ENCODE measurements at places on chromosomes 1 and 21.

- no peak for DNase-seq
Measured at GRCh38 chr1:209375671-209376365, 207.7 kb upstream of the CAMK1G start.

DNA sequence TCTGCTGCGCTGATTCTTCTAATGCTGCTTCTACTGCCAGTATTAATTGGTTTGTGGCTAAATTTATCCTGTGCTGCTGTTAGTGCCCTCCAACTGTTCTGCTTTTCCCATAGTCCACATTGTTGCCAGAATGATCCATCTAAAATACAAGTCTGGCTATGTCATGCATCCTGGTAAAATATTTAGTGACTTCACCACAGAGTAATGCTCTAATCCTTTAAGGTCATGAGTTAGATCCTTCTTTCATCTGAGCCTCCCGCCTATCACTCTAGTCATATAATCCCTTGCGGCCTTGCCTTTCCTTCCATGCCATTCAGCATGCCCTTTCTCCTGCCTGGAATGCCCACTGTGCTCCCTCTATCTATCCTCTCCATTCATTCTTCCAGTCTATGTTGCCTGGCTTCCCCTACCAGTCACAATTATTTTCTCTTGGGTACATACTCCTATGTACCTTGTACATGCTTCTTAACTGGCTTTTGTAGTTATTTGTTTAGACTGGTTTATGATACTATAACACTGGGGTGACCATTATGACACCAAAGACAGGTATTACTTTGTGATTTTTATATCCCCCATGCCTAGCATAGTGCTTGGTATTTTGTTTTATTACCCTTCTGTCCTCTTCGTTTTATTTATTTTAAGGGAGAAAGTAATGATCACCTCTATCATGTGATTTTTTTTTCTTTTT, 144.0 kb downstream of the MAGI3 start:
- DNase-seq = no peak

- no peak for DNase-seq
Measured at GRCh38 chr1:6601923-6602668, 573 bp downstream of the KLHL21 start.

DNA sequence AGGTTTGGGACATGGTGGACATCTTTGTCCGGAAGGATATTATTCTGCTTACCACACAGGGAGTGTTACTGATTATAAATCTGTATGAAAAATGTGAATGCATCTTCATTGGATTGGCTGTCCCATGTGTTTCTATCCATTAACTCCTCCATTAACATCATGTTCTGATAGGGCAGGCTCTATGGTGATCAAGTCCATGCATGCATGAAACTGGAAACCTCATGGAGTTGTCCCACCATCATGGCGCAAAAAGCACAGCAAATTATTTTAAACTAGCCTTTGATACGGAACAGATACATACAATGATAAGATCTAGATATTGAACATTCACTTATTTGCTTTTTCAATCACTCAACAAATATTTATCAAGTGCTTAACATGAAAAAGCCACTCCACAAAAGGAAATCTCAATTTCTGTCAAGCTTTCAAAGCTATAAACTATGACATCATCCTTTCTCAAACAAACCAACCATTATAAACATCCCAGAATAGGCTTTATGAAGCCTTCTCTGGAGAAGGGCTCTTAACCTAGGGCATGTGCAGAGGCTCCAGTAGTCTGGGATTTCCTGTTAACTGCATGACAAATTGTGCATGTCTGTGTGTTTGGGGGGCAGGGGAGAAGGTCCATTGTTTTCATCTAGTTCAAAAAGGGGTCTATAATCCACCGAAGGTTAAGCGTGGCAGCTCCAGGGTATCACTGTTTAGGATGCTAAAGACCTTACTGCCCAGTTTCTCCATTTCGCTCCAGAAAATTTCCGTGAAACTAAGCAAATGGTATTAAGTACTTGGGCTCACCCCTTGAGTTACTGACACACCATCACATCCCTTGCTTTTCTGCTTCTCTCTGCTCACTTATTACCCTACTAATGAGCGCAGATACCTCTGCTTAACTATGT, 46.1 kb downstream of the ADAMTS1 start:
- DNase-seq = no peak

DNA sequence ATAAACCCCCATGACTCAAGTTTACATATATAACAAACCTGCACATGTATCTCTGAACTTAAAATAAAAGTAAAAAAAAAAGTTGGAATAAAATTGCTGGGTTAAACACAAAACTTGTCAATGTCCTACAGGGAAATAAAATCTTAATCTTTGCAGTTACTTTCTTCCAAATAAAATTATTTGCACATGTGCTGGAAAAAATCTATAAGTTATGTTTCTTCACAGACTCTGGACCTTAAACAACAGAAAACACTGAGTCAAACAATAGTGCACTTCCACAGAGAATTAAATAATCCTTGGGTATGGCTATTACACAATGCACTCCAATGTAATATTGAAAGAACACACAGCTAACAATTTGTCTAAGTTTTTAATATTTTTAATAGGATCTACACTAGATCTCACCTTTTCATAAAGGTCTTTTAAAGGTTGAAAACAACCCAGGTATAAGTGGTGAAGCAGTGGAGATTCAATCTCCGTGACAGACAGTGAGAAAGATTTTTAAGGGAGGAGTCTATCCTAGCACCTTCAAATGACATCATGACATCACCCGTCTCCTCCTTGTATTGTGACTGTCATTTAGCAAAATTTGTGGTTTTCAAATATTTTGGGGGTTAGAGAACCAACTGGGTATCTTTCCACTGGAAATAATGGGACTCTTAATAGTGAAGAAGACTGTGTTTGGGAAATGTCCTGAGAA, 25.2 kb upstream of the FGGY start:
- no peak for DNase-seq

DNA sequence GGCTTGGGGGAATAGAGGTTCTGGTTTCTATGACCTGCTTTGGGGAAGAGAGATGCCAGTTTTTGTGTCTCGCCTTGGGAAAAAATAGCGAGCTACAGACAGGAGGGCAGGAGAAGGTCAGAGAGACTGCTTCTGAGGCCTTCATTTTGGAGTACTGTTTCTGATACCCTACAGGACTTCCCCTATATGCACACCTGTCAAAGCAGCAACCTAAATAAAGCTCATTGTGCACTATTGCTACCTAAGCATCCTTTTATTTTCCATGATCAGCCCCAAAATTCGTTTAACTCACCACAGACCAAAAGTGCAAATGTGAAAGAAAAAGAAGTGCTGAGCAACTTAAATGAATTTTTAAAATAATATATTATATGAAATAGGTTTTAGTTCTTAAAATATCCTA, 145.6 kb upstream of the CHRM3 start:
- DNase-seq = no peak

- peak; percentile 56 for DNase-seq
Measured at GRCh38 chr1:38114241-38115026, 67.8 kb upstream of the POU3F1 start.

DNA sequence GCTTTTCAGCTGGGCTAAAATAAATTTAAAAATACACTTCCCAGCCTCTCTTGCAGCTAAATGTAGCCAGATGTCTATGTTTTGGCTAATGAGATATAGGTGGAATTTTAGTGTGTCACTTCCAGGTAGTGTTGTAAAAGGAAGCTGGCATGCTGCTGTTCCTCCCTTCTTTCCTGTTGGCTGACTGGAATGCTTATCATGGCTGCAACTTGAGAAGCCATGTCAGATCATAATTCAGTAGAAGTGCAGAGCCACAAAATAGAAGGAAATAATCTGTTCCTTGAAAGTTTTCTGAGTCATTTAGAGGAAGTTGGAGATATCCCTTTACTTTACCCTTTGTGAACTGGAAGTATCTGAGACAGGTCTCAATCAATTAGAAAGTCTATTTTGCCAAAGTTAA, 10.9 kb upstream of the RBM15 start:
- no peak for DNase-seq

GRCh38 chr1:171343727-171344472, 29.9 kb downstream of the FMO4 start:
- no peak for DNase-seq

GRCh38 chr1:233230011-233230410, 65.5 kb downstream of the PCNX2 start:
- DNase-seq = no peak

DNA sequence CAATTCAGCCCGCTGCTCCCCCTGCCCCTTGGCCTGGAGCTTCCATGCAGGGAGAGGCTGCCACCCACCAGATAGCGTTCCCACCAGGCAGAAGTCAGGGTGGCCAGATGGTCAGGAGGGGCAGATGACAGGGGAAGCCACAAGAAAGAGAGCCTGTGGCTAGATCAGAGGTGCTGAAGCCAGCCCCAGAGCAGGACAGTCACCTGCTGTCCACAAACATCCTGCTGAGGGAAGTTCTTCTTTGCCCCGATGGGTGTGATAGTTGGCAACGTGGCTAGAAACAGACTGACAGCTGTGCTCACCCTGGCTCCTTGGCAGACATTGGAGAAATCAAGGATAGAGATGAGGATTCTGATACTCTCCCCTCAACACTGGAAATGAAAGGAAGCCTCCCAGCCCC, 27.2 kb upstream of the SRP9 start:
- no peak for DNase-seq

DNA sequence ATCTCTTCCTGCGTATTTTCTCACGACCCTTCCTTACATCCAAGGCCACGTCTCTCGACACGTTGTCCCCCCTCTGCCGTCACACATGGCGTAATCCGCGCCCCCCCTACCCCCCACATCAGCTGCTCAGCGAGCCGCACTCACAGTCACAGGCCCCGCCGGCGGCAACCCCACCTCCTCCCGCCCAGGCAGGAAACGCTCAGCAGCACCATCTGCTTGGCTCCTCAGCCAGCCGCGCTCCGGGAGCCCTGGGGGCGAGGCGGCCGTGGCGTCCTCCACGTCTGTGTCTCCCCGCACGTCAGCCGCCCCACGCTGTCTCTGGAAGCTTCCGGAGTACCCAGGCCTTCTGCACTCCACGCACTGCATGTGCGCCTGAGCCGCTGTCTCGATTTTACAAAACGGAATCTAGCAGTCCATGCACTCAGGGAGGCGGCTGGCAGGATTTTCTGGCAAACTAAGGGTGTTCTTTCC, 64.6 kb downstream of the SIK1 start:
- peak; percentile 44 for DNase-seq

GRCh38 chr1:98992844-98993243, 11.8 kb downstream of the PLPPR5 start:
- no peak for DNase-seq

DNA sequence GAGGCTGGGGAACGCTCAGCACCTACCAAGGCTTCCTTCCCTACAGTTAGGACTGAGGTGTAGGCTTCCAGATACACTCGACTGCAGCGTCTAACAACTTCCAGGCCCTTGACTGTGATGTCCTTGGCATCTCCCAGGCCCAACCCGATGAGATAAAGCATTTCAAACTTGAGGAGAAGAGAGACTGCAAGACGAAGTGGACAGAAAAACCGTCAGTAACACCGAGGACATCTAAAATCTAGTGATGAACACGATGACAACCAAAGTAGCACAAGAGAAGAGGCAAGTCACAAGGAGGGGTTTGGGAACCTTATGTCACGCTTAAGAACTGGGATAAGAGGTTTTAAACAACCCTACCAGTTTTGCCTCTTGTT, 314 bp downstream of the DPH5 start:
- DNase-seq = peak; percentile 48

DNA sequence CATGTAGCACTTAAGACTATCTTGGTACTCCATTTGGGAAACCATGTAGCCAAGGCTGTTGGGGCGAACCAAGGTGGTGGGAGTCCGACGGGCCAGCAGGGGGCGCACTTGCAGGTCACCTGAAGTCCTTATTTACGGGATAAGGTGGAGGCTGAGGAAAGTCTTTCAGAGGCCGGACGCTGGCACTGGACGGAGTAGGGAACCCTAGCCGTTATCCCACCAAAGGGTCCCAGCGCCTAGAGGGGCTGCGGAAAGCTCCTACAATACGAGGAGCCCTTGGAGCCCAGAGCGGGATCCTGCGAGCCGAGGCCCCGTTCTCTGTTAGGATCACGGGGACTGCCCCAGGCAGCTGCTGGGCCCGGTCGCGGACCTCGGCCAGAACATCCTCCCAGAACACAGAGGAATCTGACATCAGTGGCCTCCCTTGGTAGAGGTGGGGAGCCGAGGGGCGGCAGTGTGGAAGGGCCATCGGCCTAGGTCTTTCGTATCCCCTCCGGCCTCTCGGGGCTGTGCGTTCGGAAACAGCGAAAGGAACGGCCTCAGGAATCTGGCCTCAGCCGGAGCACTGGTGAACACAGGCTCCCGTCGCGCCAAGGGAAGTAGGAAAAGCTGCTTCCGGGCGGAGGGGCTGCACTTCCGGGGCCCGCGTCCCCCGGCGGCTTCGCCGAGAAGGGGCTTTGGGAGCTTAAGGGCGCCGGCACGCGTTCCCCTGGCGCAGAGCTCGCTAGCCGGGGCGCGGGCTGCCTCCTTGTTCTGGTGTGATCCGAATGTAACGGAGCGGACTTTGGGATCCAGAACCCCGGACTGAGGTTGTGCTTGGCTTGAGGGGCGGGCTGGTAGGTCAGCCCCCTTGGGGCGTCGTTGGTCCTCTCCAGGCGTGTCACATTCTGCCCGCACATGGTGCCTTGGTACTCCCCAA, 29.9 kb upstream of the RPTN start:
- peak; percentile 19 for DNase-seq

- no peak for DNase-seq
Measured at GRCh38 chr1:211741116-211741515, 65.7 kb upstream of the NEK2 start.

- no peak for DNase-seq
Measured at GRCh38 chr1:209218981-209219380, 364.5 kb upstream of the CAMK1G start.

- no peak for DNase-seq
Measured at GRCh38 chr1:109821831-109822745, 58.4 kb upstream of the EPS8L3 start.

DNA sequence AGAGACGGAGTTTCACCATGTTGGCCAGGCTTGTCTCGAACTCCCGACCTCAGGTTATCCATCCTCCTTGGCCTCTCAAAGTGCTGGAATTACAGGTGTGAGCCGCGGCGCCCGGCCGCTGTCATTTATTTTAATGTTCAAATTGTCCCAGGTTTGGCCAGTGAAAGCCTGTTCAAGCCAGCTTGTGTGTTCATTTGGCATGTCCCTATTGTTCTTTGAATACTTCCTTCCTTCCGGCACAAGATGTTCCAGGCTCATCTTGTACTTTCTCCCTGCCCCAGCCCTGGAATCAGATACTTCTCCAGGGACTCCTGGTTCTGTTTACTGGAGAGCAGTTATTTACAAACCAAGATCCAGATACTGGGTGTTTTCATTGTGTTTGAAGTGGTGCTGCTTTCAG, 37.0 kb downstream of the ZBTB8B start:
- no peak for DNase-seq

GRCh38 chr1:214549604-214550003, 1.8 kb downstream of the PTPN14 start:
- no peak for DNase-seq

GRCh38 chr1:241408170-241408569, 51.2 kb upstream of the RGS7 start:
- no peak for DNase-seq

DNA sequence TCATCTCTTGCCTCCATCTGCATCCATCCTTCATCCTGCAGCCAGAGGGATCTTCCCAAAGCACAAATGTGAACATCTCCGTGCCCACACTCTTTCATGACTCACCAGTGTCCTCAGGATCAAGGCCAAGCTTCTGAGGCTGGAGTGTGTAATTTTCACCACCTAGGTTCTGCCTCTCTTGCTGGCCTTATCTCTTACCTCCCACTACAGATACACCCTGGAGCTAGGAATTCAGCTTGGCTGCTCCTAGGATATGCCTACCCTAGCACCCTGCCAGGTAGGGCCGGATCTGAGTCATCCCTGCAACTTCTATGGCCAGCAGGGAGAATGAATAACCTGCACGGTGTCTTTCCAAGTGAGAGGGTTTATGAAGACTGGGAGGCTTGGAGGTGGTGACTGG, 208.7 kb upstream of the CSF3R start:
- DNase-seq = no peak

GRCh38 chr1:63635681-63636080, 42.5 kb downstream of the PGM1 start:
- DNase-seq = no peak

All from anterior cingulate cortex (tissue), 58 donors.